ENCODE measurements at places on chromosomes 3 and 15.

GRCh38 chr3:12963922-12964701, 109.1 kb downstream of the IQSEC1 start:
- no peak for DNase-seq

- no peak for DNase-seq
These were observed 24.8 kb downstream of the SLC28A2 start for GRCh38 chr15:45276831-45277230.

GRCh38 chr15:29970402-29970695, 112.4 kb upstream of the GOLGA8J start:
- DNase-seq, result no peak

GRCh38 chr3:11661052-11661656, 17.4 kb upstream of the VGLL4 start:
- DNase-seq, result no peak

DNA sequence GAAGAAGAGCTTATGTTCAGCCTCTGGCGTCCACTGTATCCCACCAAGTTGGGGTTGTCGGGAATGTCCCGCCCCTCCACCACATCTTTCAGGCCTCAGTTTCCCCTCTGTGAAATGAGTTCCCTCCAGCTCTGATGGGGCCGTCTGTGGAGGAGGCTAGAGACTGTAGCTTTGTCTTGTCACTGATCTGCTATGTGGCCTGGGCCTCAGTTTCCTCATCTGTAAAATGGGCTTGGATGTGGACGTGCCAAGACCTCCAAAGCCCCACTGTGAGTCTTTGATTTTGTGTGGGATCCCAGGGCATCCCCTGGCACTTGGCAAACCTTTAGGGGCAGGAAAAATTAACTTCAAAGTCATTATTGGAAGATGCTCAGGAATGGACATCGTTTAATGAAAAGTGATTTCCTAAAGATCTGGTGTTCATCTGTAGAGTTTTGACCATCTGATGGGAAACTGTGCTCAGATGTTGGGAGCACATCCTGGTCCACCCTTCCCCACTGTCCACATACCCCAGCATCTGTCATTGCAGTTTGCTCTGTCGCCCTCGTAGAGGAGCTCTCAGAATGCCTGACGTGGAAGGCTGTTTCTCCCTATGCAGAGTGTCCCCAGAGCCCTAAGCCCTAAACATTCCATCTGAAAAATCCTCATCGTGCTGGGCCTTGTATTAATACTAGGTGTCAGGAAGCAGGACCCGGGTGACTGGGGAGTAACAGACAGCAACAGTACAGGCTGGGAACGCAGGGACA, 28.5 kb downstream of the SLC6A6 start:
- no peak for DNase-seq

GRCh38 chr15:76973362-76973743, 21.6 kb upstream of the PSTPIP1 start:
- peak; percentile 82 for DNase-seq

GRCh38 chr3:184002469-184002868, 15.2 kb downstream of the ABCC5 start:
- DNase-seq, result no peak

DNA sequence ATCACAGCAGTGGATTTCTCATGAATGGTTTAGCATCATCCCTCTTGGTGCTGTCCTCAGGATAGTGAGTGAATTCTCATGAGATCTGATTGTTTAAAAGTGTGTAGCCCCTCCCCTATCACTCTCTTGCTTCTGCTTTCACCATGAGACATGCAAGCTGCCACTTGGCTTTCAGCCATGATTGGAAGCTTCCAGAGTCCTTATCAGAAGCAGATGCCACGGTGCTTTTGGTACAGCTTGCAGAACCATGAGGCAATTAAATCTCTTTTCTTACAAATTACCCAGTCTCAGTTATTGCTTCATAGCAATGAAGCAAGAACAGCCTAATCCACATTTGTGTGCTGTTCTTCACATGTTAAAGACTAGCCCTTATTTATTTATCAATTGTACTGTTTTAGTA, 495.2 kb upstream of the EPHA6 start:
- no peak for DNase-seq

DNA sequence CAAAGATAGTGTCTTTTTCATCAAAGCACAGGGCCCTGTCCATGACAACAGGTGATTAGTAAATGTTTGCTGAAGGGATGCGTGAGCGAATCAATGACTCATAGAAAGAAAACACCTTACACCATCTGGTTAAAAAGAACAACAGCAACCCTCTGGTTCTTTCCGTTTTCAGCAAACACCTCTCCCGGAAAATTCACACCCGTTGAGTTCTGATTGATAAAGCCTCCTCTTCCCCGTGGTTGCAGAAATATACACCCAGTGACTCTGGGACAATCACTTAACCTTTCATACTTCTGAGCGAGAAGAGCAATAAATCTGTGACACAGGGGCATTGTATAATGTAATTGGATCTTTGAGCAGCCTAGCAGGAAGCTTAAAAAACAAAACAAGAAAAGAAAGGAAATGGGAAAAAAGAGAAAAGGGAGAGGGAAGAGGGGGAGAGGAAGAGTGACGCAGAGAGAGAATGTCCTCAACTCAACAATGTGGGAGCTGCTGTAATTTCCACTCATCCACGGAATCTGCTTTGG, 37.6 kb downstream of the ADAMTS9 start:
- no peak for DNase-seq
